Panc1 (cell line): ENCODE measurements at places on chromosomes 5 and 9.
A peak's percentile ranks its signal among the peaks of the same experiment; 100 is the strongest.

DNA sequence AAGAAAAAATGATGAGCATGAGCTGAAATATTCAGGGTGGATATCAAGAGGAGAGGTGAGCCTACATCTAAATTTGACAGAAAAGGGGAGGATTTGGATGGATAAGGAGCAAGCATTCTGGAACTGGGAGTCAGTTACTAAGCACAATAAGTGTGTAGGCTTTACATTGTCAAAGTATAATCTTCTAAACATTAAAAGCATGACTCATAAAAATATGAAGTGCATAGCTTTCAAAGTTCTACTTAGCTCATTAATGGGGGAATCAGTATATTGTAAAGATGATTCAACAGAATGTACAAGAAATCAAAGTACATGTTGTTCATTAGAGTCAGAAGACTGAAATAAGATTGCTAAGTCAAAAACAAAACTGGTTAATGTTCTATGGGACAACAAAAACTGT is 248.0 kb upstream of the GAS1 start:
- no peak for DNase-seq

- DNase-seq: no peak
These were observed 2.8 kb downstream of the CSNK1G3 start for GRCh38 chr5:123514615-123515355.

DNA sequence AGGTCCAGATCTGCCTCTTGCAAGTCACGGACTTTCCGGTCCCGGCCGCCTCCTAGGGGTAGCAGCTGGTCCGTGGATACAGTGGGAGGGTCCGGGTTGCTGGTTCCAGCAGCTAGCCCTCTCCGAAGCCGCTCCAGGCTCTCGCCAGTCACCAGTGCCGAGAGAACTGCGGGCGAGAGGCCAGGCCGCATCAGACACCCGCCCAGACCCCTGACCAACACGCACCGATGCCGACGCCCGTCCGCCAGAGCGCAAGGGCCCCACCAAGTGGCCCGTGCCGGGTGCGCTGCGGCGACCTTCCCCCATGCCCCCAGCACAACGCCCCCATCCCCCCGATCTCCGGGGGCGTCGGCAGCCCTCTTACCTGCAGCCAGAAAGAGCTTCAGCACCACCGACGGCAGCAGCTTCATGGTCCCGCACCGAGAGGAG is 470 bp downstream of the HBEGF start:
- peak; percentile 33 for DNase-seq

DNA sequence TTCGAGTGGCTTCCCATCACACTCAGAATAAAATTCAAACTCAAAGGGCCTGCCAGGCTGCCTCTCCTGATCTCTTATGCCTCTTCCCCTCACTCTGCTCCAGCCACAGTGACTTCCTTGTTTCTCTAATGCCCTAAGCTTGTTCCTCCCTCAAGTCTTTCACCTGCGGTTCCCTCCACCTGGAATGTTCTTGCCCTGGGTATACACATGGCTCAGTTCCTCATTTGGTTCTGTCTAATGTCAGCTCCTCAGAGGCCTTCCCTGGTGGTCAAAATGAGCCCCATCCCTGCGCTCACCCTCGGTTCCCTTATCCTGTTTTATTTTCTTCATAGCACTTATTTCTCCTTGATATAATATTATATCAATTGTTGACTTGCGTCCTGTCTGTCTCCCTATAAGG is 12.7 kb upstream of the CYSTM1 start:
- no peak for DNase-seq

- DNase-seq: no peak
These were observed 60.8 kb downstream of the EBF1 start for GRCh38 chr5:159038907-159039306.
